ENCODE measurements at places on chromosomes 2 and 18. TPM values are rescaled to one million over a fixed set of nuclear protein-coding genes. Genes with fewer than 3 reads are reported as not detected.

DNA sequence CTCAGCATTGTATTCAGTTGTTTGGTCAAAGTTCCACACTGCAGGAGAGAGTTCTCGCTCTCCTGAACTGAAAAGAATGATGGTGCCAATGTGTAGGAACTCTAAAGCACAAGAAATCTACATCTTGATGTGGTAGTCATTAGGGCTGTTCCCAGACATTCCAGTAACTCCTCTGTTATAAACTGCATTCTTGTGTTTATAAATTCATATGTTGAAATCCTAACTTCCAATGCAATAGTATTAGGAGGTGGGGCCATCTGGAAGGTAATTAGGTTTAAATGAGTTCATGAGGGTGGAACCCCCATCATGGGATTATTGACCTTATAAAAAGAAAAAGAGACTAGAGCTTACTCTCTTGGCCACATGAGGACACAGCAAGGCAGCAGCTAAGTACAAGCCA lies 239.6 kb downstream of the CDH20 start:
- no peak for DNase-seq

- no peak for DNase-seq
These were observed 6.3 kb downstream of the RNPEPL1 start for GRCh38 chr2:240574386-240575100.

DNAH7 gene
- total RNA-seq = 0.04 TPM

GRCh38 chr2:133138693-133139092 lies 429.6 kb downstream of the NCKAP5 start:
- DNase-seq = no peak

DNA sequence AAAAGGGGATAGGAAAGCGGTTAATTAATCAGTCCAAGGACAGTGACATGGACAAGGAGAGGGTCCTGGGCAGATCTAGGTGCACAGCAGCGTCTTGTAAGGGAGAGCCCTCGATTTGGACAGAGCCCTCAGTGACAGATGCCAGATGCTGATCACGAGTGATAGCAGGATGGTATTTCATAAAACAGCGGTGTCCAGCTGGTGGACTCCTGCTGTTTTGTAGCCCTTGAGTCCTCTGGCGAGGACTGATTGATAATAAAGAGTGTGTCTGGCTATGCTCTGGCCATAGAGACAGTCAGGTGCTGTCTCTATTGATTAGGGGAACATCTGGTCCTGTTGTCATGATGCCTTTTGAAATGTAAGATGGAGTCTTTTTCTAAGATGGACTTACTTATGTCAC lies 180.7 kb downstream of the NCK2 start:
- no peak for DNase-seq

DNA sequence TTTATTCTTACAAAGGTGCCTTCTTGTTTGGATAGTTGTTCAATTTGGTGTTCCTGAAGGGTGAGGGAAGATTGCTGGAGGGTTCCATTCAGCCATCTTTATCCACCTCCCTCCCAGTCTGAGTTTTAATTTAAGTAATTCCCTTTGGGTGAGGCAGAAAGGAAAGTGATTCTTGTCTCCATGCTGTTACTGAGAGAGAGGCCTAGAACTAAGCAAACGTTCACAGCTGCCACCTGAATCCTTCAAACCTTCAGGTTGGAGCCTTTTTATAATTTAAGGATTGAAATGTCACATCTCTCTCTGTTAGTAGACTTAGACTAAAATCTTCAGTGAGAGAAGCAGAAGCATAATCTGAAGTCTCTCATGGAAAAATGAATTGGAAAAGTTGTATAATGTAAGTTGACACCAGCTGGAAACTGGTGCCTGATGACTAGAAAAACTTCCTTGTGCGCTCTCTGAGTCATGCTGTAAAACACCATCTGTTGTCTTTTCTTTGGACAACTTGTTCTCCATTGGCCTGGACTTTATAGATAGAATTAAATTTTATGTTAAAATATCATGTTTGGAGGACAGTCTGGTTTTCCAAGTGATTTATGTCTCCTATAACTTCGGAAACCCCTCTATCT lies 14.6 kb downstream of the STRADB start:
- no peak for DNase-seq

ANTXR1 gene
- total RNA-seq = 0.23 TPM

GRCh38 chr18:3094338-3094684 lies 81.4 kb upstream of the LPIN2 start:
- no peak for DNase-seq

REG1B gene
- not detected for total RNA-seq

- no peak for DNase-seq
These were observed 55.5 kb downstream of the SGPP2 start for GRCh38 chr2:222479859-222480258.

NT5DC4 gene
- not detected for total RNA-seq

KLHL29 gene
- total RNA-seq = 2.9 TPM

DNA sequence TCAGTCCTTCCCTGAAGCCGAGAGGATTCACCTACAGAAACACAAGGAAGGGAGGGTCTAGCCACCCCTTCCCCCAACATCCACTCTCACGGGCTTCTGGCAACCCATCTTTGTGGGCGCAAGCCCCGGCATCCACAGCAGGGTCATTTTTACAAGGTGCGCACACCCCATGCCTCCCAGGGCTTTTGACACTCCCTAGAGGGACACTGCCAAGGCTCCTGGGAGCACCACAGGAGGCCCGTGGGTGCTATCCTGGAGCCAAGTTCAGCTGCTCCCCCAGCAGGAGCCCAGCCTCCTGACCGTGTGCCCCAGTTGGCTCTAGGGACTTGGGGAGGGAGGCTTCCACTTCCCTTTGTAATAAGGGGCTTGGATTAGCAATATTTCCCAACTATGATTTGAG lies 251.6 kb downstream of the TNS1 start:
- no peak for DNase-seq

DNA sequence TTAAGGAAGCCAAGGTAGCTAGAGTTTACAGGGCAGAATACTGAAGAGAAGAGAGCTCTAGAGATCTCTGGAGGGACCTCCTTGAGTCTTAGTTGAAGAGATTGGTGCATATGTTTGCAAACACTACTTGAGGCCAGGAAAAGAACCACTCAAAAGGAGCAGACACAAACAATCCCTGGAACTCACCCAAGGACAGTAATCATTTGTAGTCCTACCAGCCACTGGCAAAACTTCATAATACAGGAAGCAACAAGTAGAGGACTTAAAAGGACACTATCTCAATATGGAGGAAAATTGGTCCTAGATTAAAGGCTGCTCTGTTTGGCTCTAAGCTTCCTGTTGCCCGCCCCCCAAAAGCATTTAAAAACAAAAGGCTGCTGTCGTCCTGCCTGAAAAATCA lies 46.9 kb upstream of the UBXN4 start:
- no peak for DNase-seq

- DNase-seq = no peak
These were observed 162.9 kb downstream of the NAPG start for GRCh38 chr18:10688766-10689165.

HOXD13 gene
- total RNA-seq = not detected

- DNase-seq = no peak
These were observed 49.0 kb upstream of the DSG1 start for GRCh38 chr18:31268985-31269406.

GRCh38 chr2:118622108-118622507 lies 225.3 kb downstream of the EN1 start:
- DNase-seq = no peak

- DNase-seq = no peak
These were observed 160.9 kb upstream of the MEIS1 start for GRCh38 chr2:66273933-66274490.

GRCh38 chr2:68645523-68645922 lies 2.1 kb downstream of the PROKR1 start:
- no peak for DNase-seq

DNA sequence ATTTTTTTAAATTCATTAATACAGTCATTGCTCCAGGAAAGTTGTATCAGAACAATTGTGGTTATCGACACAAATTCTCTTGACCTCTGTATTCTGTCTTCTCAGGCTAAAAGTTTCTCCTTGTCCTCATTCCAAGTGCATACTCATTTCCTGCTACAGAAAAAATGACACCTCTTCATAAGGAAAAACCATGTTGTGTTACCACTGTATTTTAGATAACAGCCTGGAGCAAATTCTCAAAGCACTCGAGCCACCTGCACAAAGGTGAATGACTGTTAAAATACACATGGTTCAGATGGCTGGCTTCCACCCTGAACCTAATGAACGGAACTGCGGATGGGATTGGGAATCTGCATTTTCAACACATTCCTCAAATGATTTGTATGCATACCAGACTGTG lies 586.5 kb downstream of the EPHA4 start:
- DNase-seq = no peak

DNA sequence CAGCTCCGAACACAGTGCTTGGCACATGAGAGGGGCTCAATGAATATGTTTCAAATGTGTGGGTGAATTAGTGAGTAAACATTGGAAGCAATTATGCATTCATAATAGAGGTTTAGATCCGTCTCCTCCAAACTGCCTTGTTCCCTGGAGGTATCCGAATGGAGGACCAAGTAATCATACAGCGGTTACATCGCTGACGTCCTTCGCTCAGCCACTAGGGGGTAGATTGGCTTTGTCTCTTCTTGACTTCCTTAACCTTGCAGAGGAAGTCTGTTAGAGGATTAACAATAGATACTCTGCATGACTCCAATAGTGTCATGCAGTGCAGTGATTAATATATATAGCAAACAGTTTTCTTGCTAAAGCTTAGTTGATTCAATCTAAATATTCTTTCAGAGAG lies 517.0 kb downstream of the PTPRM start:
- no peak for DNase-seq

DNA sequence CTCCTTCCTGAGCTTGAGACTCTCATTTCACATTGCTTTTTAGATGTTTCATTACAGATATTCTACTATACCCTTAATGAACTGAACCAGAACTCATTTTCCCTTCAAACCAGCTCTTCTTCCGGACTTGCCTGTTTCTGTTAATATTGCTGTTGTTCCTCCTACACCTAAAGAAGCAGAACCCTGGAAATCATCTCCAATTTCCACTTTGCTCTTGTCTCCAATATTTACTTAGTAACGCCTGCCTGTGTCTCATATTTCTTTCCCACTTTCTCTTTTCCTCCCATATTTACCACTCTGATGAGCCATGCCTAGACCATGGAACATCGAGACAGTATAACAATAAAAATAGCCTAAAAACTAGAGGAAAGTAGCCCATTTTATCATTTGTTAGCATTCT lies 17.9 kb upstream of the GMCL1 start:
- DNase-seq = no peak

DNA sequence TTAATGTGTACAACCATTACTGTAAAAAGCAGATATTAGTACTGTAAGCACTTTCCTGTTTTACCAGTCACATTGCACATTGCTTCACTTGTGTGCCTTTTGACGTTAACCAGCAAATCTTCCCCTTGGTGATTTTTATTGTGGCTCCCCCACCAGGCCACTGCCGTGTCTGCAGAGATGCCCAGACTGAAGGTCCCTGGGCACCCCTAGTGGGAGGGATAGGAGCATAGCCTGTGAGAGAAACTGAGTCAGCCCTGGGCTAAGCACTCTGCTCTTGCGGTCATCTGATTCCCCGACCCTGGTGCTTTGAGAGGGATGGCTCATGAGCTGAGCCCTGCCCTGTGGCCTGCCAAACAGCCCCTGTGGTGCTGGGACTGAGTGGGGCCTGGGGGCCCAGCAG lies 73.4 kb downstream of the INPP4A start:
- DNase-seq = peak; percentile 62

- DNase-seq = no peak
These were observed 23.8 kb upstream of the TTC39C start for GRCh38 chr18:23990474-23991410.

- DNase-seq = no peak
These were observed 67.6 kb downstream of the FEZ2 start for GRCh38 chr2:36530178-36530982.

DNA sequence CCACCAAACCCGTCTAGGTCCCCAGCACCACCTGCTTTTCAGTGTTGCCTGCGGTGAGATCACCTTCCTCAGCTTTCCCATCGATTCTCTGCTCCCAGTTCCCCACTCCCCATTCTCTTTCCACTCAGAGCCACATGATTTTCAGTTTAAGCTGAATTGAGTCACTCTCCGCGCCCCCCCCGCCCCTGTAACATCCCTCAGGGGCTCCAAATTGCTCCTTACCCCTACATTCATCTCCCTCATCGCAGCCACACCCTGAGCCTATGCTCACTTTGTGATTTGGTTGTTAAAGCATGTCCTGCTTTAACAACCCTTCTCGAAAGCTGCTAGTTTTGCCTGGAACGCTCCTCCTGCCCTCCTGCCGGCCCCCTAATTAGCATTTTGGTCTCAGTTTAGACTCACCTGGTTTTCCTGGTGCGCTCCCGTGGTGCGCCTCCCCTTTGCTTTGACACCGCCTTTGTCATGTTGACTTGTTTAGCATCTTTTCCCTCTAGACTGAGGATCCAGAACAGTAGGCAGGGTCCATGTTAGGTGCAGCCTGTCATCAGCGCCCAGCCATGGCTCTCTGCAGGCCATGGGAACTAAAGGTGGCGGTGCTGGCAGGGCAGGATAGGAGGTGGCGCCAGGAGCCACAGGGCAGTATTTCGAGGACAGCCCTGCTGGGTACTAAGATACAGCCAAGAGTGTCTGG lies 60.8 kb downstream of the ST3GAL5 start:
- DNase-seq = no peak

GRCh38 chr2:217920879-217921603 lies 81.8 kb downstream of the TNS1 start:
- no peak for DNase-seq

PCBP1 gene
- 544 TPM for total RNA-seq

DNA sequence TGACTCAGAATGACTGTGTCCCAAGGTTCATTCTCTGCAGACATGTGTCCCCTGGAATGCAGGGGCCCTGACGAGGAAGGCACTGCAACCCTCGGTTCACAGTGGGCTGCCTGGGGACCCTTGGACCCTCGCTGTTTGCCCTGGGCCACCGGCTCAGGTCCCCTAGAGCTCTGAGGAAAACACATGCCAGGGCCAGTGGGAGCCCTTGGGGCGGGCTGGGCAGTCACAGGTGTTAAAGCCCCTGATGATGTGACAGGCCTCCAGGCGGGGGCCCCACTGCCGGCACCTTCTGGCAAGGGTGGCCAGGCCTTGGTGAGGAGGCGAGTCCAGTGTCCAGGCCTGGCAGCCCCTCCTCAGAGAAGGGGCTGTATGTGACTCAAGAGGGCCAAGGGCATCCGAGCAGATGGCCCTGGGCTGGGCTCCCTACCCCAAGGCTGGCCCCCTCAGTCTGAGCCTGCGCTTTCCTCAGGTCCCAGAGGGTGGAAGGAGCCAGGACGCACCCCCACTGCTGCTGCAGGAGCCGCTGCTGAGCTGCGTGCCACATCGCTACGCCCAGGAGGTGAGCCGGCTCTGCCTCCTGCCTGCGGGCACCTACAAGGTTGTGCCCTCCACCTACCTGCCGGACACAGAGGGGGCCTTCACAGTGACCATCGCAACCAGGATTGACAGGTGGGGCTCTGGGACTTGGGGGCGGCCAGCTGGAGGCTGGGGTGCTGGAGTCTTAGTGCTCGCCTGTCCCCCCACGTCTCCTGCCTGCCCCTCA lies 11.1 kb downstream of the CAPN10 start:
- no peak for DNase-seq

DNA sequence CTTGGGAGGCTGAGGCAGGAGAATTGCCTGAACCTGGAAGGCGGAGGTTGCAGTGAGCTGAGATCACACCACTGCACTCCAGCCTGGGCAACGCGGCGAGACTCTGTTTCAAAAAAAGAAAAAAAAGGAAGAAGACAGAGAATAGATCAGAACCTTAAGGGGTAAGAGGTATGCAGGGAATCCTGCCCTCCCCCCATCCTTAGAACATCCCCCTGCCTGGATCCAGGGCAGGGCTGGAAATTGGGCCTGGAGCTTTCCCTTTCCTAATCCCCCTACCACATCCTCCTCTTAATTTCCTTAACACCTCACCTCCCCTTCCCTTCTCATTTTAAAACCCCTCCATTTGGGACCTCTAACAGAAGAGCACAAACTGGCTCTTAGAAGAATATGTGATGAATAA lies 56.5 kb downstream of the RNU4ATAC start:
- DNase-seq = no peak

- DNase-seq = peak; percentile 68
These were observed 11.4 kb downstream of the SNED1 start for GRCh38 chr2:241009601-241010530.

Measured in activated CD4-positive, alpha-beta T cell treated with anti-CD3 and anti-CD28 coated beads, Interleukin-2, amount 10 ng/mL, durations not matched to agents 7 days and 5 days (primary cell).